ENCODE measurements at places on chromosomes 6 and 20.

- no peak for DNase-seq
Measured at GRCh38 chr6:3625980-3626563, 125.4 kb downstream of the PXDC1 start.

- DNase-seq = no peak
Measured at GRCh38 chr20:15455279-15455678, 1117.9 kb upstream of the FLRT3 start.

- DNase-seq = no peak
Measured at GRCh38 chr20:49346682-49347081, 68.8 kb upstream of the ZNFX1 start.

- DNase-seq = no peak
Measured at GRCh38 chr20:48608756-48609155, 219.0 kb downstream of the PREX1 start.

- no peak for DNase-seq
Measured at GRCh38 chr6:3307436-3307835, 48.7 kb downstream of the PSMG4 start.

DNA sequence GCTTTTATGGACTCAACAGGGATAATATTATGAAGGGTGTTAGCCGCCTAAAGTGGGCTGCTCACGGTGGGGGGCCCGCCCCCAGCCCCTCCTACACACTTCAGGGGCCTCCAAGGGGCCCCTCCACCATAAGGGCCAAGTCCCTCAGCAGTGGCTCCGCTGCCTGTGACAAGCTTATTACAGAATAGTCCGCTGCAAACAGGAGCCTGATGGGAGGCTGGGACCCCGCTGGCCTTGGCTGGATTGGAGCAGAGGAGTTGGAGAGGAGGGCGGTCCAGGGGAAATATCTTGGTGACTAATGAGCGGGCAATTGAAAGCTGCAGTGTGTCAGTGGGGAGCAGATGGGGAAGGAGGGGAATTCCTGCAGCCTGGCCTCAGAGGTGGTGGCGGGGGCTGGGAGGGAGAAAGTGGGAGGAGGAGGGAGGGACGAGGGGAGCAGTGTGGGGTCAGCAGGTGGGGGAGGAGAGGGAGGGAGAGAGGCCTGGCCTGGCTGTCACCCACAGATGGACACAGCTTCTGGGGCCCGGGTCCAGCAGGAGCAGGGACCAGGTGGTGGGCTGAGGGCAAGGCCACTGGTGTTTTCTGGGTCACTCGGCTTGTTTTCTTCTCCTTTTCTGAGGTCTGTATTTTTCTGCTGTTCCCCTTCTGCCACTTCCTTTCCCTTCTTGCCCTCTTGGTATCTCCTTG is 57.6 kb upstream of the FOXP4 start:
- no peak for DNase-seq
